ENCODE measurements at places on chromosomes 2 and 18. TPM values are rescaled to one million over a fixed set of nuclear protein-coding genes. Genes with fewer than 3 reads are reported as not detected.

MARCHF4 gene
- total RNA-seq, result 26.1 TPM

CSRNP3 gene
- 23.0 TPM for total RNA-seq

SPATA3 gene
- not detected for total RNA-seq

SLC38A11 gene
- not detected for total RNA-seq

IL1R1 gene
- 0.17 TPM for total RNA-seq

ATP8B1 gene
- 0.07 TPM for total RNA-seq

FABP1 gene
- total RNA-seq, result not detected

IHH gene
- not detected for total RNA-seq

DSEL gene
- 12.2 TPM for total RNA-seq

SLC14A1 gene
- total RNA-seq, result not detected

TRABD2A gene
- not detected for total RNA-seq

EML6 gene
- 0.91 TPM for total RNA-seq

TEKT4 gene
- not detected for total RNA-seq

TNFAIP6 gene
- not detected for total RNA-seq

AQP12A gene
- total RNA-seq, result not detected

CREG2 gene
- 1.3 TPM for total RNA-seq

GPR45 gene
- 0.44 TPM for total RNA-seq

WNT10A gene
- total RNA-seq, result 0.17 TPM

HOXD8 gene
- 0.27 TPM for total RNA-seq

FOXD4L1 gene
- total RNA-seq, result 0.44 TPM

MAPK4 gene
- total RNA-seq, result 13.1 TPM

ALKAL2 gene
- total RNA-seq, result 1.0 TPM

ARHGAP28 gene
- total RNA-seq, result 36.8 TPM

RBKS gene
- 1.2 TPM for total RNA-seq

NEU2 gene
- total RNA-seq, result not detected

UGT1A5 gene
- not detected for total RNA-seq

SMPD4 gene
- total RNA-seq, result 83.4 TPM

LAMA1 gene
- total RNA-seq, result 32.0 TPM

DNAJC5G gene
- total RNA-seq, result not detected

INPP5D gene
- total RNA-seq, result 2.2 TPM

ADAM23 gene
- 16.4 TPM for total RNA-seq

LOXHD1 gene
- total RNA-seq, result not detected

CHN1 gene
- 212 TPM for total RNA-seq

CCDC178 gene
- total RNA-seq, result not detected
